ENCODE measurements at places on chromosomes 5 and 9.
A peak's percentile ranks its signal among the peaks of the same experiment; 100 is the strongest.

- DNase-seq: no peak
These were observed 16.9 kb upstream of the CPLX2 start for GRCh38 chr5:175854231-175855040.

GRCh38 chr5:89697581-89697980 is 712.0 kb downstream of the CETN3 start:
- no peak for DNase-seq

GRCh38 chr9:99807276-99807852 is 14.3 kb upstream of the NR4A3 start:
- DNase-seq: peak; percentile 74

GRCh38 chr5:132296412-132297016 is 2.3 kb downstream of the SLC22A4 start:
- no peak for DNase-seq

GRCh38 chr5:154406826-154407225 is 39.0 kb upstream of the SAP30L start:
- DNase-seq: no peak

GRCh38 chr9:112028242-112029221 is 131.9 kb downstream of the UGCG start:
- DNase-seq: no peak

GRCh38 chr5:136236479-136237083 is 43.6 kb upstream of the SMIM32 start:
- DNase-seq: no peak

DNA sequence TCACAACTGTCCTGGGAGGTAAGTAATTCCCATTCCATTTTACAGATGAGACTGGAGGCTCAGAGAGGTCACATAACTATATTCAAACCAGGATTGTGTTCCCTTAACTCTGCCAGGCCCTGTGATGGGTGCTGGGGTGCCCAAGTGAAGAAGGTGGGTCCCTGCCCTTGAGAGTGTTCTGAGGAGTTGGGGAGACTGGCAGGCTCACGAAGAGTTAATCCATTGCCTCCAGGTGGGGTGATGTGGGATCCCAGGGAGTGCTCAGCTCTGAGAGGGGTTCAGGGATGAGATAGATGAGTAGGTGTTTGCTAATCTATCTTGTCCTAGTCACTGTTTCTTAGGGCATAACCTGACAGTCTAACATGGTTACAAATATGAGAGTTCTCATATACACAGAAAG is 36.7 kb downstream of the GSN start:
- no peak for DNase-seq

GRCh38 chr9:126839301-126839700 is 21.1 kb upstream of the ZBTB34 start:
- DNase-seq: no peak

DNA sequence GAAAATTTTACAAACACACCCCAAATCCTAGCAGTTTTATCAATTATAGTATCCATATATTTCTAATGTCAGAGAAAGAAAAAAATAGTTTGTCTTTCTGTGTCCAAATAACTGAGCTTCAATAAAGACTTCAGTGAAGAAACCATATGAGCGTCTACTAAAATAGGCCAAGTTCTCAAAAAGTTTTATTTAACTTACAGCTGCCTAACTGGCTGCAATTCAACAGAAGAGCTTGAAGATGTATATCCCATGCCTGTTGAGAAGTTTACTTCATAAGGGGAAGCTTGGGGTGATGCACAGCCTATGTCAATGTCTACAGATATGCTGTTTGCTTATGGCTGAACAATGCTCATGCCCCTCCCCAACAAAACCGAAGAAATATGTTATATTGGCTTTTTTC is 43.7 kb upstream of the ELOVL7 start:
- DNase-seq: no peak

GRCh38 chr9:30584559-30584958 is 1799.9 kb upstream of the ACO1 start:
- DNase-seq: no peak

DNA sequence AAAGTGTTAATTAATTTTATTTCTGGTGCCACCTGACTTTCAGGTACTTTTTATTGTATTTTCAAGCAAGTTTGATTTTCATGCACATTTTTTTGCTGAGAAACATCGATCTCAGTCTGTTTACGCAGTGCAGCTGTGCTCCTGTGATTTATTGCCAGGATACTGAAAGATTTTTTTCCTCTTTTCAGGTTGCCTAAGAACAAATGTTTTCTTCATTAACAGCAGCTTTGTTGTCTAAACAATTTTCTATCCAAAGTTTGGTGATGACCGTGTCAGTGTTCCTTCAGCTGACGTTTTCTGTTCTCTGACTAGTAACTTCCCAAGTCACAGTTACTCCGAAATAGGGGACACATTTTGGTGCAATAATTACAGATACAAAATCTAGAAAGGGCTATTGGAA is 78.1 kb downstream of the VCAN start:
- no peak for DNase-seq
